Colonic mucosa (tissue), 4 donors: ENCODE measurements at places on chromosomes 5 and 9.

GRCh38 chr5:76337953-76338451 lies 65.1 kb upstream of the IQGAP2 start:
- no peak overlapping the region for H3K4me3 ChIP-seq
- H3K27ac ChIP-seq = no peak overlapping the region
- peak; percentile 77 for DNase-seq
- H3K36me3 ChIP-seq = no peaks in the 10 kb centered on the region
- H3K4me1 ChIP-seq = no peaks in the 10 kb centered on the region
- no peaks in the 10 kb centered on the region for H3K27me3 ChIP-seq

GRCh38 chr5:168356592-168356991 lies 65.1 kb downstream of the WWC1 start:
- no peaks in the 10 kb centered on the region for H3K36me3 ChIP-seq
- H3K4me1 ChIP-seq = no peaks in the 10 kb centered on the region
- no peak for DNase-seq
- no peak overlapping the region for H3K4me3 ChIP-seq
- no peaks in the 10 kb centered on the region for H3K27me3 ChIP-seq

- H3K36me3 ChIP-seq = no peaks in the 10 kb centered on the region
- DNase-seq = no peak
- H3K27me3 ChIP-seq = no peaks in the 10 kb centered on the region
- no peak overlapping the region for H3K27ac ChIP-seq
- no peak overlapping the region for H3K4me3 ChIP-seq
- H3K4me1 ChIP-seq = no peaks in the 10 kb centered on the region
Measured at GRCh38 chr9:35938474-35939356, 19.2 kb downstream of the OR2S2 start.

DNA sequence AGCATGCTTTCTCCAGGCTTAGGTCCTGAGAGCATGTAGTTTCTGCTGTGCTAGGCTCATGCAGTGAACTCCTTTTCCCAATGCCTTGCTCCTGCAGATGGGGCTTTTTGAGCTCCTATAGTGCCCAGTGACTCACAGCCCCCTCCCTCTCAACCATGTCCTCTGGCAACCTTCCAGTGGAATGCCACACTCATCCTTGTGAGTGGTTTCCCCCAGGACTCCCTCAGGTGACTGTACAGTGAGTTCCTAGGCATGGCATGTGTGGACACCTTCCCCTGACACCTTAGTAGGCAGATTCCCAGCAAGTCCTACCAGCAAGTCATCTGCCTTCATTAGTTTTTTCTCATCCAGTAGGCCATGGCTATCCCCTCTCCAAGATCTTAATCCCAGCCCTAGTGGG lies 72.4 kb upstream of the CXCL14 start:
- no peak overlapping the region for H3K4me3 ChIP-seq
- H3K27me3 ChIP-seq = no peaks in the 10 kb centered on the region
- no peaks in the 10 kb centered on the region for H3K4me1 ChIP-seq
- no peaks in the 10 kb centered on the region for H3K36me3 ChIP-seq
- no peak for DNase-seq

DNA sequence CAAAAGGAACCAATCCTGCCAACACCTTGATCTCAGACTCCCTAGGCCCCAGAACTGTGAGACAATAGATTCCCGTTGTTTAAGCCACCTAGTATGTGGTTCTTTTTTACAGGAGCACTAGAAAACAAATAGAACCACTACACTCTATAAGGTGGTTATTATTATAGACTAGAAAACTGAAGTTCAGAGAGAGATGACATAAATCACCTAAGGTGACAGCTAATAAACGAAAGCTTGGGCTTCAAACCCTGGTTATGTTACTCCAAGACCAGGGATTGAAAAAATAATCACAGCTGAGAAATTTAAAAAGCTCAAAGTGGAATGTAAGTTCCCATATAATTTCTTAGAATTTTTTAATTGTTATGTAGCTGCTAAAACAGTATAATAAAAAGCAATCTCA lies 716.2 kb upstream of the DMAC1 start:
- H3K4me1 ChIP-seq = no peaks in the 10 kb centered on the region
- H3K27me3 ChIP-seq = no peaks in the 10 kb centered on the region
- H3K4me3 ChIP-seq = no peak overlapping the region
- no peak overlapping the region for H3K27ac ChIP-seq
- DNase-seq = no peak
- no peaks in the 10 kb centered on the region for H3K36me3 ChIP-seq

DNA sequence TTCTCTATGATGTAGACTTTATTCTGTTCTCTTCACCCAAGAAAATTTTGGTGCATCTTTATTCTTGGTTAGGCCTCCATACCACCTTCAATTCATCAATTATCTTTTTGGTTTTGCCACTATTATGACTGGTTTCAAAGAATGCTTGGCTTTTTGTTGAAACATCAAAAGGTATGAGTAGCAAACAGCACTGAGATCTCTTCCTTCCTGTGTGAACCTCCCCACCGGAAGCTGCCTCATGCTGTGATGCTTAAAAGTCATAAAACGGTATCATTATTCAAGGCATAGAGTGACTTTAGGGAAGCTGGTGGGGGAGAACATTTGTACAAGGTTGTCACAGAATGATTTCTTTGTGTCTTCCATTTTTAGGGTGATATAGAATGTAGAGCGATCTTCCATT lies 70.6 kb downstream of the IQGAP2 start:
- H3K36me3 ChIP-seq = no peaks in the 10 kb centered on the region
- H3K27ac ChIP-seq = no peak overlapping the region
- no peaks in the 10 kb centered on the region for H3K27me3 ChIP-seq
- no peak overlapping the region for H3K4me3 ChIP-seq
- peaks cover 9% of the 10 kb centered on the region for H3K4me1 ChIP-seq
- DNase-seq = no peak

- no peaks in the 10 kb centered on the region for H3K4me1 ChIP-seq
- H3K36me3 ChIP-seq = no peaks in the 10 kb centered on the region
- no peak overlapping the region for H3K4me3 ChIP-seq
- H3K27ac ChIP-seq = no peak overlapping the region
- DNase-seq = no peak
Measured at GRCh38 chr5:175603987-175604739, 53.7 kb upstream of the HRH2 start.

- H3K4me3 ChIP-seq = no peak overlapping the region
- no peaks in the 10 kb centered on the region for H3K27me3 ChIP-seq
- no peak for DNase-seq
- no peaks in the 10 kb centered on the region for H3K4me1 ChIP-seq
Measured at GRCh38 chr5:36270175-36270574, 28.4 kb upstream of the NADK2 start.

- H3K27ac ChIP-seq = no peak overlapping the region
- H3K4me1 ChIP-seq = no peaks in the 10 kb centered on the region
- H3K27me3 ChIP-seq = no peaks in the 10 kb centered on the region
- DNase-seq = no peak
Measured at GRCh38 chr5:93359296-93359959, 221.6 kb downstream of the NR2F1-AS1 start.

DNA sequence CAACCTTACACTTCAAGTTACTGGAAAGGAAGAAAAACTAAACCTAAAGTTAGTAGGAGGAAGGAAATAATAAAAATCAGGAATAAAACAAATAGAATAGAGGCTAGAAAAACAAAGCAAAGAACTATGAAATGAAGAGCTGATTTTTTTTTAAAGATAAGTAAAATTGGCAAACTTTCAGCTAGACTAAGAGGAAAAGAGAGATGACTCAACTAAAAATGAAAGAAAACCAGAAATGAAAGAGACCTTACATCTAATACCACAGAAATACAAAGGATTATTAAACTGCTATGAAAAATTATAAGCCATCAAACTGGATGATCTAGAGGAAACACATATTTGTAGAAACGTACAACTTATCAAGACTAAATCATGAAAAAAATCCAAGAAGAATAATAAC lies 60.0 kb downstream of the PRRC1 start:
- H3K27ac ChIP-seq = no peak overlapping the region
- H3K4me3 ChIP-seq = no peak overlapping the region
- DNase-seq = no peak
- no peaks in the 10 kb centered on the region for H3K27me3 ChIP-seq

DNA sequence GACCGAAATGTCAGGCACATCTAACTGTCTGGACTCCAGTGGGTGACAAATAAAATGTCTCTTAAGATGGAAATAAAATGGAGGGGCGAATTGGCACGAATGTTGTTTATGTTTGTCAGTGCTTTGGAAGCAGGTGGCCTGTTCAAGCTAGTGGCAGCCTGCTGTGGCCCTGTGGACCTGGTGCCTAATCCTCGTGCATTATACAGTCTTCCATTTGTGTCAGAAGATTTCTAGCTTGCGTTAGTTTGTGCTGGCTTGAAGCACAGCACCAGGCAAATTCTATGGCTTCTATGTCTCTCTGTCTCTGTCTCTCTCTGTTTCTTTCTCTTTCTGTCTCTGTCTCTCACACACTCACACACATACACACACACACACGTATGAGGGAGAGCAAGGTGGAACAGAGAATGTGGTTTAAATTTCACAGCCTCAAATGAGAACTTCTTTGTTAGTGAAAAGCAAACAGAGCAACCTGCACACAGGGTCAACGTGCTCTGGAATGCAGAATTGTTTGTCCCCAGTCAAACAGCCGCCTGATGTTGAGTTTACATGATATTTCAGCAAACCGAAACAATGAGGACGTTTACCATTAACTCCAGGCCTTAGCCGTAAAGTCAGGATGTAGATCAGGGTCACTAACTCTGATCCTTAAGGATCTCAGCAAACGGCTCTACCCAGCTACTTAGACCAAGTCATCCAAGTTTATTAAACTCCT lies 39.0 kb upstream of the CD180 start:
- peaks cover 4% of the 10 kb centered on the region for H3K4me1 ChIP-seq
- H3K36me3 ChIP-seq = no peaks in the 10 kb centered on the region
- H3K27me3 ChIP-seq = no peaks in the 10 kb centered on the region

GRCh38 chr9:131640438-131641137 lies 95.3 kb downstream of the PRRT1B start:
- H3K27me3 ChIP-seq = no peaks in the 10 kb centered on the region
- H3K4me3 ChIP-seq = no peak overlapping the region
- H3K27ac ChIP-seq = peak overlapping the region; percentile 87
- no peaks in the 10 kb centered on the region for H3K36me3 ChIP-seq
- H3K4me1 ChIP-seq = peaks cover 34% of the 10 kb centered on the region

GRCh38 chr9:129177791-129178567 lies at the start of gene IER5L:
Gene IER5L, minus strand, starts transcription at chr9:129178261. Its CDS starts 209 bp downstream, at chr9:129178052.
- H3K36me3 ChIP-seq = no peaks in the 10 kb centered on the region
- H3K27me3 ChIP-seq = no peaks in the 10 kb centered on the region
- peak within 1 kb of the TSS; percentile 98 for H3K27ac ChIP-seq
- H3K4me1 ChIP-seq = peaks cover 26% of the 10 kb centered on the region

GRCh38 chr5:172952034-172952511 lies 7.2 kb upstream of the RPL26L1 start:
- H3K27ac ChIP-seq = no peak overlapping the region

GRCh38 chr5:124590686-124591085 lies 155.8 kb downstream of the ZNF608 start:
- no peak overlapping the region for H3K27ac ChIP-seq
- H3K27me3 ChIP-seq = no peaks in the 10 kb centered on the region
- no peaks in the 10 kb centered on the region for H3K36me3 ChIP-seq

DNA sequence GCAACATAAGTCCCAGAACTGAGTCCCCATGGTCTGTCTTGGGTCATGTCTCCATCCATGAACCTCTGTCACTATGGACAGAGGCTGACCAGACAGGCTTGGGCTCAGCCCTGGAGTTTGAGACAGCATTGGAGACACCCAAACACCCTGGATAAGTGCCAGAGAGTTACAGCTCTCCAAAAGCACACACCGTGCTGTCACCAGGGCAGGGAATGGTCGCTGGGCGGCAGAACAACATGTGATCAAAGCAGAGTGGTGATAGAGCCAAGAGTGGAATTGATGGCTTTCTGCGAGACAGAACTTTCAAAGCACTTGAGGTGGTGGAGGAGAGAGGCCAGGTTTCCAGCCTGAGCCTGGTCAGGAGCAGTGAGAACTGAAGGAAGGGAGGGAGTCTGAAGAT lies 50.1 kb downstream of the DRD1 start:
- H3K27me3 ChIP-seq = no peaks in the 10 kb centered on the region
- no peaks in the 10 kb centered on the region for H3K36me3 ChIP-seq
- H3K27ac ChIP-seq = no peak overlapping the region
- no peak overlapping the region for H3K4me3 ChIP-seq
- no peak for DNase-seq

GRCh38 chr5:139149477-139150199 lies 48.5 kb downstream of the SIL1 start:
- no peak for DNase-seq
- no peaks in the 10 kb centered on the region for H3K27me3 ChIP-seq
- no peak overlapping the region for H3K4me3 ChIP-seq

DNA sequence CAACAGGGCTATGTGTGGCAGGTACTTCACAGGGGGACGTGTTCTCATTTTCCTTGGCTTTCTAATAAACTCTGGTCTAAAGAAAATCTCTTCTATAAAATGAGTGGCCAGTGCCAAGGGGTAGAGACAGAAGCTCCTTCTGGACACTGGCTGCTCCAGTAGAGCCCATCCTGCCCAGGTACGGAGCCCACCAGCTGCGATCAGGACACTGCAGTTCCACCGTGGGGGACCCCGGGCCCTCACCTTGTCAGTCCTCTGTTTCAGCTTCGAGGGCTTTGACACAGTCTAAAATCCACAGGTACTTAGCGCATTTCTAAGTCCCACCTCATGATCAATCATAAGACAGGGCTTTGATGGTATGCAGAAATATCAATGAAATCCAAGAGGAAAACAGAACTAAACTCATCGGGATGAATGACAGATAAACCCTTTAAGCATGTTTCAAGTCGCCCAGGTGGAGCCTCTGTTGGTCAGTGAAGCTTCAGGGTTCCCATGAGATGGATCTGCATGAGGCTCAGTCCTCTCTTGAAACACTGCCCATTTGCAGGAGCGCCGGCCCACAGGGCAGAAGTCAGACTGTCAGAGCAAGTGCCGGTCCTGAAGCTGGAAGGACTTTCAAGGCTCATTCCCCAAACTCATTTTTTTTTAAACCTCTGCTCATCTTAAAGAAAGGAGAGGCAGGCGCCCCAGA lies 20.3 kb upstream of the TERT start:
- peak overlapping the region; percentile 73 for H3K27ac ChIP-seq
- no peak overlapping the region for H3K4me3 ChIP-seq
- H3K36me3 ChIP-seq = no peaks in the 10 kb centered on the region
- no peaks in the 10 kb centered on the region for H3K27me3 ChIP-seq
- H3K4me1 ChIP-seq = peaks cover 18% of the 10 kb centered on the region

DNA sequence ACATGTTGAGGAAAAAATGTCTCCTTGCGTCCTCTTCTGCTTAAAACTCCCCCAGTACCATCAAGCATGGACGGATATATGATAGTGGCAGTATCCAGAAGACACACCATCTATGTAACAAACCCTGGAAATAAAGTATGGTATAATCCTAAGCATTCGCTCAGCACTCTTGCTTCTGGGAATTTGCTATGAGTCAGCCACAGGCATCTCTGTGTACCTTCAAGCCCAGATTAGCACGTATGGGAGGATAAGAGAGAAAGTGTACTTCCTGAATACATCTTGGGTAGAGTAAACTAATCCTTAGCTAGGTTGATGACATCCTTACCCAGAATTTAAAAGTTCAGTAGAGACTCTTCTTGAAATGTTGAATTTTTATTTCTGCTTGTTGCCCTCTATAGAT lies 71.2 kb downstream of the GHR start:
- no peaks in the 10 kb centered on the region for H3K36me3 ChIP-seq
- no peaks in the 10 kb centered on the region for H3K4me1 ChIP-seq
- H3K4me3 ChIP-seq = no peak overlapping the region
- no peak overlapping the region for H3K27ac ChIP-seq
- DNase-seq = no peak
- no peaks in the 10 kb centered on the region for H3K27me3 ChIP-seq

GRCh38 chr5:168291342-168291963 lies at the start of gene WWC1:
Gene WWC1, plus strand, starts transcription at chr5:168291645. Its CDS starts 508 bp downstream, at chr5:168292153.
- DNase-seq = peak; percentile 90
- no peaks in the 10 kb centered on the region for H3K27me3 ChIP-seq
- no peaks in the 10 kb centered on the region for H3K36me3 ChIP-seq
- H3K4me3 ChIP-seq = peak within 1 kb of the TSS; percentile 69

GRCh38 chr9:31355159-31355882 lies 1029.1 kb upstream of the ACO1 start:
- H3K4me1 ChIP-seq = no peaks in the 10 kb centered on the region
- no peak overlapping the region for H3K4me3 ChIP-seq
- DNase-seq = no peak
- no peak overlapping the region for H3K27ac ChIP-seq
- H3K27me3 ChIP-seq = no peaks in the 10 kb centered on the region
- no peaks in the 10 kb centered on the region for H3K36me3 ChIP-seq
